ENCODE measurements at places on chromosomes 16 and 17. TPM values are rescaled to one million over a fixed set of nuclear protein-coding genes. Genes with fewer than 3 reads are reported as not detected.

Gene GNG13
- total RNA-seq: not detected

Gene FSCN2
- 2.5 TPM for total RNA-seq

- no peak for DNase-seq
Measured at GRCh38 chr16:87715658-87716057, 50.1 kb downstream of the KLHDC4 start.

DNA sequence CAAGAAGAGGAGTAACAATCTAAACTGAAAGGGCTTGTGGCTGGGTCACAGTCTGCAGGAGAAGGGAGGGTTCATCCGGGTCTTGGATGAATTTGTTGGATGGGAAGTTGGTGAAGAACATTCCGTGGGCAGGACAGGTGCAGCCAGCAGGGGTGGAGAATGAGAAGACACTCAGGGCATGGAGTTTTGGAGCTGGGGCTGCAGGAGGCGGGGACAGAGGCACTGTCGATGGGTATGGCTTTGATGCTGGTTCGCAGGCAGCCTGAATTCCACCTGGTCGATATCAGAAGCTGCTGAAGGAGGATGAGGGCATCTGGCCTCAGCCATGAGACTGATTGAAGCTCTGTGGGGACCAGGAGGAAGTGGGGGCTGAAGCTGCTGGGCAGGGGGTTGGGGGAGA is 36.1 kb upstream of the CBFA2T3 start:
- no peak for DNase-seq

DNA sequence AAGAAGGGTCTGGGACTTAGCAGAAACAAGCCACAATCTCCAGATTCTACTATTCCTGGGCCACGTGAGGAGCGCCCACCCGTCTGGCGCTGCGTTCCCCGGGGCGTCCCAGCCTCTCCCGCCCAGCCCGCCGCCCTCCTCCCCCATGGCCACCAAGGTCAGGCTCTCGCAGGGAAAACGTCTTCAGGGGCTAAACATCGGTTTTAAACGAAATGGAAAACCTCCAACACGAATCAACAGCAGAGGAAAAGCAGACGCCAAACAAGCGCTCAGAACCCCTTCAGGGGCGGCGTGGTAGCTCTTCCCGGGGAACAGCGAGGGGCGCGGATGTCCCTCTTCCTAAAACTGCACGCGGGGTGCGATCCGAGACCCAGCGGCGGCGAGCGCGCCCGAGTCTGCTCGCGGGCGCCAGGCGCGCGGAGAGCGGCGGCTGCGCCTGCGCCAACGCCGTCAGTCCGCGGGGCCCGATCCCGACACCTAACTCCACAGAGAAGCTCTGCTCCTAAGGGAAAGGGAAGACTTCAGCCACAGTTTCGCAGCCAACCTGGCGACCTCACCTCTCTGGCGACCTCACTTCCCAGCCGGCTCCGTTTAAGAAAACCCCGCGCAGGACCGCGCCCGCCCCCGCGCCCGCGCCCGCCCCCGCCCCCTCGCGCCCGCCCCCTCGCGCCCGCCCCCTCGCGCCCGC is 505 bp upstream of the COG1 start:
- DNase-seq: peak; percentile 83

GRCh38 chr17:2704031-2704889 is 7.3 kb downstream of the CLUH start:
- DNase-seq: peak; percentile 33

DNA sequence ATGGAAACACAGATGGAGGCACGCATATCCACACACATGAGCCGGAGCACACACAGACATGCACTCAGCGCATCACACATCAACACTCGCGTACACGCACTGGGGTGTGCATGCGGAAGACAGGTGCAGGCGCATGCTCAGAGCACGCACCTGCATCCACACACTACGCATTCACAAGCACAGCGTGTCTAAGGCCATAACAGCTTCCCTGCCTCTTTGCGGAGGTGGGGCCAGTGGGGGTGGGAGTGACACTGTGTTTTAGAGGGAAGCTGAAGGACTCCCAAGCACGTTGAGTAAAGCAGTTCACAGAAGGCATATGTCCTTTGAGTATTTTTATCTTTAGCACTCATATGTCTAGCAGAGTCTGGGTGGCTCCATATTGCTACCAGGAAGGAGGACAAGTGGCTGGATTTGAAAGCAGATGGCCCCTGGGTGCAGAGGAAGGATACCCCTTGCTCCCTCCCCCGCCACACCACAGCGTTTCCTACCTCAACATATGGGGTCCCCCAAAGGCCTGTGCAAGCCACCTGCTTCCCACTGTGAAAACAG is 68.6 kb upstream of the TOB1 start:
- no peak for DNase-seq

- no peak for DNase-seq
Measured at GRCh38 chr17:43025290-43025657, 243 bp downstream of the RND2 start.

GRCh38 chr17:60825351-60825750 is 147.7 kb downstream of the BCAS3 start:
- DNase-seq: no peak

DNA sequence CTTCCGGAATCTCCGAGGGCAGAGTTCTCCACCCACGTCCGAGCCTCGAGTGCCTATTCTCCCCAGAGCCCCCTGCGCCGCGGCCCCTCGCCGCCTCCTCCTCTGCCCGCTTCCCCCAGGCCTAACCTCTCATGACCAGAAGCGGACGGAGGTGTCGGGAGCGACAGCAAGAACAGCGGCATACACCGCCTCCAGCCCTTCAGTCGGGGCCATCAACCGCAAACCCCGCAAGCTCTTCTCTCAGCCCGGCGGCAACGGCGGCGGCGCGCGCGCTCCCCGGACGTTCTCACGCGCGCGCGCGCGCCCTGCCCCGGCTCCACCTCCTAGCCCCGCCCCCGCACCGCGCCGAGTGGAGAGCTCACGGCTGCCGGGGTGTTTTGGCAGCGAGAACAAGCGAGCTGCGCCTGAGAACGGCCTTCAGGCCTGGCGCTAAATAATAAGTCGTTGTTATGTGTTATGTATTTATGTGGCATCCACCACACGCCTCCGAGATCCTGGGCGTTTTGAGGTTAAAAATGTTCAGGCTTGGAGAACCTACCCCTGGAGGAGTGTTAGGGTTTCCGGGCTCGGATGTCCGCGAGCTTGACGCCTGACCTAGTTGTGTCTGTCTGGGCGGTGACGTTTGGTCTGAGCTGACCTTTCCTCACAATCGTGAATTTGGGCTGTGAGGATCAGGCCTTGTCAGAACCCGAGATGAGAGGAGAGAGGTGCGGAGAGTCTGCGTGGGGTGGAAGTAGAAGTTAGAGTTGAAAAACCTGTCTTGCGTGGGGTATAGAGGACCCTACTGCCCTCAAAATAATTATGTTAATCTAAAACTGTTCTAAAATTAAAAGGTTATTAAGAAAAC is at the start of gene RNFT1:
RNFT1 (minus strand) TSS at position 259 of the 847 bp plus-strand sequence; CDS start at position 182, 77 bp downstream.
- DNase-seq: peak; percentile 97

GRCh38 chr16:84595052-84595481 is 22.8 kb downstream of the COTL1 start:
- DNase-seq: no peak
